ENCODE measurements at places on chromosomes 3 and 15.

GRCh38 chr15:71780115-71780976, 30.0 kb upstream of the NR2E3 start:
- DNase-seq = peak; percentile 18

DNA sequence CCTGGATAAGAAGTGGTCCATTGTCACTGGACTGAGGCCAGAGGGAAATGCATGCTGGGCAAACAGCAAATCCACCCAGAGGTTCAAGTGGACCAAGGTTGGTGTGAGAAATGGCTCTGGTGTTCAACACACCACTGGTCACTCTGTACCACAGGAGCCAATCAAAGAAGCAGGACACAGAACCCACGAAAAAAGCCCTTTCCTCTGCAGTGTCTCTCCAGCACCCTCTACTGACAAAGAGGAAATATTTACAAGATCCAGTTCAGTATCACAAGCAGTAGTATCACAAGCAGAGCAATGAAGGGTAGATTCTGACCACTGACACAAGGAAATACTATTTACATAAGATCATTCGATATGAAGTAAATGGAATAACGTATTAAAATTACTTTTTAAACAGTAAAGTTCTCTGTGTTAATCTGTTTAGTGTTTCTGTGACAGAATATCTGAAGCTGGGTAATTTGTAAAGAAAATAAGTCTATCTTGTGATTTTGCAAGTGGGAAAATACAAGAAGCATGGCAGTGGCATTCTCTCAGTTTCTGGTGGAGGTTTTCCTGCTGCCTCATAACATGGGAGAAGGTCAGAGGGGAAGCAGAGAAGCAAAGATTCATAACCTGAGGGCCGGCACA, 390.7 kb downstream of the EFHB start:
- DNase-seq = no peak

DNA sequence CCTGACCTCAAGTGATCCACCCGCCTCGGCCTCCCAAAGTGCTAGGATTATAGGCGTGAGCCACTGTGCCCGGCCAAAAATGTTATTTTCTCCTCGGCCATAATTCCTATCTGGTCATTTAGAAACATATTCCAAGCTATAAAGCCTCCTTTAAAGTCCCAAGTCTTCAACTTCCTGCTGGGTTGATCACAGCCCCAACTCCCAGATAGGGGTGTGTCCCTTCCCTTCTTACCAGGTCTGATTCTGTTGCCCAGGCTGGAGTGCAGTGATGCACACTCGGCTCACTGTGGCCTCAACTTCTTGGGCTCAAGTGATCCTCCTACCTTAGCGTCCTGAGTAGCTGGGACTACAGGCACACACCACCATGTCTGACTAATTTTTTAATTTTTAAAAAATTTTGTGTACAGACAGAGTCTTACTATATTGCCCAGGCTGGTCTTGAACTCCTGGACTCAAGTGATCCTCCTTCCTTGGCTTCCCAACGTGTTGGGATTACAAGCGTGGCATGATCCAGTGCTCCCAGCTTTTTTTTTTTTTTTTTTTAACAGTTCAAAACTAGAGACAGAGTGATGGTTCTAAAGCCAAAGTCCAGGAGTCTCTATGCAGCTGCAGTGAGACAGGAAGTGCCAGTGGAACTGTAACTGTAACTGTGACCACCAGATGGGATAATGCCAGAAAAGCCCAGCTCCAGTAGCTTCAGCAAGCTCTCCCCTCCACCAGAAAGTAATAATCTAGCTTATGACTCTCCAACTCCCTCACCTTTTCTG, 8.2 kb upstream of the PRKAR2A start:
- DNase-seq = no peak

GRCh38 chr3:34584971-34585370, 786.5 kb downstream of the PDCD6IP start:
- DNase-seq = no peak

DNA sequence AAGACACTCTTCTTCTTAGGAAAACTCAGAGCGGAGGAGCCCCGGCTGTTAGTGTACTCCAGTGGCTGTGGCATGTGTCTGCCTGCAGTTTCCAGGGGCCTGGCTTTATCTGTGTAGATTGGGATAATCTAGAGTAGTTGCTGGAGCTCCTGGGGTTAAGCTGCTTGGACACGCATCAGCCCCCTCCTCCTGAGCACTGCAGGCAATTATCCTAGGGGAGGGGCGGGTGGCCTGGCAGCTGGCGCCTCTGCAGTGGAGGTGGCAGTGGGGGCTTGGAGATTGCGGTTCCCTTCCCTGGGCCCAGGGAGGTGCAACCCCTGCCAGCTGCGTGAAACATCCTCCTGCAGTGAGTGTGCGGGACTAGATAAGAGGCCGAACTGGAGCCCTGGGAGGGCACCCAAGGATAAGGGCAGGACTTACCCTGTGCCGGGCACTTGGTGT, 68.2 kb downstream of the EFCAB12 start:
- DNase-seq = no peak

- no peak for DNase-seq
Observed at GRCh38 chr15:87589134-87589533, 667.4 kb downstream of the NTRK3 start.

GRCh38 chr15:22827125-22827524, 11.3 kb upstream of the NIPA2 start:
- DNase-seq = no peak
